ENCODE measurements at places on chromosomes 7 and 10.

DNA sequence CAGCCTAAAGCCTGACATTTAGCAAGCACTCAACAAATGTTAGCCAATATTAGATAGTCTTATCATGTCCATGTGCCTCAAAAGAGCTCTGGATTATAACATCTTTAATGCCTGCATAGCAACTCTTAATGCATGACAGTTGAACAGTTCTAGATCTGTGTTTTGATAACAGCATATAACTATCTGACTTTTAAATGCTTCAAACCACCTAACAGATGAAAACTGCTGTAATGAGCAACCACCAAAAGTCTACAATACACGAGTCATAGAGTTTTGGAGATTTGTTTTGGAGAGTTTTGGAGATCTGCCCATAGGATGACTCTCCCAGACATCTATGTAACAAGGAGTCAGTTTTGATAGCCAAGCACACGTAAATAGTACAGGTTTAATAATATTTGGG, 227.3 kb downstream of the TWIST1 start:
- no peak for DNase-seq

DNA sequence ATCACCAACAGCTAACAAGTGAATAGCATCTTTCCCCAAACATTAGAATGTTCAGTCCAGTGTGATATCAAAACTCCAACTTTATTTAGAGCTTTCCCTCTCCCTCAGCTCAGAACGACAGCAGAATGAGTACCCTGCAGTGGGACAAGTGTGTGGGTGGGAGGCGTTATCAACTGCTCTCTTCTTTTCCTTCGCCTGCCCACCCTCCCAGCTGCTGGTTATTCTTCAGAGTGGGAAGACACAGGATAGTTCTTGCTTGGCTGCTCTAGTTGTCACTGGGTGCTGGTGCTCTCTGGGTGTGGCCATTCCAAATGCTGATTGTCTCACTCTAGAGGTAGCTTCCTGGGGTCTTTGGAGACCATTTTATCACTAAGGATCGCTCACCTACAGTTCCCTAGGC, 13.7 kb upstream of the FAM241B start:
- no peak for DNase-seq

DNA sequence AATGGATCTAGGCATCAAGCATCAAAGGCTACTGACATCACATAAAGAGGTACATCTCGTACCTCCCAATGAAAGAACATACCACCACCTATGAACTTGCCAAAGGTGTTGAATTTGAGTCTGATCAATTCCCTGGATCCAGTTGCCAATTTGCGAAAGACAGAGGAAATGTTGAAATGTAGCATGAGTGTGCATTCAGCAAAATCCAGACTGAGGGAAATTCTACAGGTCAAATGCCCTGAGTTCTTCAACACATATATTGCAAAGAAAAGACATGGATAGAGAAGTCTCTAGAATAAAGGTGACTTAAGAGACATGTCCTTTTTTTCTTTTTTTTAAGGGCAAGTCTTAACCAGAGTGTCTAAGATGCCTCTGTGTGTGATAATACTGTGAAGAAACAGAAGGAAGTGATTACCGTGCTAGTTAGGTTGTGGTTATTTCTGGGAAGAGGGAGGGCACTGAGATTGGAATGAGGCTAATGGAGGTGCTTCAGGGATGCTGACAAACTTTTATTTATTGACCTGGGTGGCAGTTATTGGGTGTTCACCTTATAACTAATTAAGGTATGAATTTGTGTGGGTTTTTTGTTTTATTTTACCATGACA, 128.7 kb downstream of the SAMD9 start:
- no peak for DNase-seq

DNA sequence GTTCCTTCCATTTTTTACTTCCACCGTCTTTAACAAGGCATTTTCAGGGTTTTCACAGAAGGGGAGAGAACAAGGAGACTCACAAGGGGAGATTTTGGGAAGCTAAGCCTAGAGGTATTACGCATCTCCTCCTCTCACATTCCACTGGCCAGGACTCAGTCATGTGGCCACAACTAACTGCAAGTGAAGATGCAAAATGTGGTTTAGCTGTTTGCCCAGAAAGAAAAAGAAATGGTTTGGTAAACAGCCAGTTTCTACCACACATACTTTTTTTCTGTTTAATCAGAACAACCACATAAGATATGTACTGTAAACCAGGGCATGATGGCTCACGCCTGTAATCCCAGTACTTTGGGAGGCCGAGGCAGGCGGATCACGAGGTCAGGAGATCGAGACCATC, 21.4 kb upstream of the HELLS start:
- no peak for DNase-seq

GRCh38 chr10:14731875-14732512, 42.7 kb downstream of the FAM107B start:
- no peak for DNase-seq

- no peak for DNase-seq
These were observed 13.0 kb upstream of the TES start for GRCh38 chr7:116197360-116197759.

DNA sequence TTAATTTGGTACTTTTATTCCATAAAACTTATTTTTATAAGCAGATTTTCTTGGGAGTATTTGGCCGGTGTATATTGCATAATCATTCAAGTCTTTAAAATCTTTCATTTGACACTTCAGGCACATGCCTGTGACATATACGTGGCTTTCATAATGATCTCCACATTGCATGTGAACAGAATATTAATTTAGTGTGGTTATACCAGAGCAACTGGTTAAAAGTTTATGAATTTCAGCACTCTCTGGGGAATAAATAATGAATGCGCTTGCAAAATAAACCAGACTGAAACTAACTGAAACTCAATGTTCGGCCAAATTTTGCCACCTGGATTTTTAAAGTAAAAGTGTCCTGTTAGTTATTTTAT, 242.3 kb downstream of the GLI3 start:
- no peak for DNase-seq

DNA sequence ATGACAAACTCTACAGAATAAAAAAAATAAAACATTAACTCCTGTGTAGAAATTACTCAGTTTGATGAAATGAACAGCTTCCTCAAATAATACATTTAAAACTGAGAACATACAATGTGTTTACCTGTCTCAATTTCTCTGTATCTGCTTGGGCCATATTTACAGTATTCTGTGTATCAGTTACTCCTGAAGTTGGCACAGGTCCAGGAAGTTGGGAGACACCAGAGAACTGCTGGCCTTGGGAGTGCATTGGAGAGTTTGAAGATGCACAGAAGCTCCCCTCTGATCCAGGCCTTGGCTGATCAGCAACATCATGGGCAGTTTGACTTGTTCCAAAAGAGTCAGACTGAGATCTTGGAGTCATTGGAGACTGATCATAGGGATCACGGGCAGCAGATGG, 155.1 kb downstream of the GALNT11 start:
- DNase-seq: no peak

DNA sequence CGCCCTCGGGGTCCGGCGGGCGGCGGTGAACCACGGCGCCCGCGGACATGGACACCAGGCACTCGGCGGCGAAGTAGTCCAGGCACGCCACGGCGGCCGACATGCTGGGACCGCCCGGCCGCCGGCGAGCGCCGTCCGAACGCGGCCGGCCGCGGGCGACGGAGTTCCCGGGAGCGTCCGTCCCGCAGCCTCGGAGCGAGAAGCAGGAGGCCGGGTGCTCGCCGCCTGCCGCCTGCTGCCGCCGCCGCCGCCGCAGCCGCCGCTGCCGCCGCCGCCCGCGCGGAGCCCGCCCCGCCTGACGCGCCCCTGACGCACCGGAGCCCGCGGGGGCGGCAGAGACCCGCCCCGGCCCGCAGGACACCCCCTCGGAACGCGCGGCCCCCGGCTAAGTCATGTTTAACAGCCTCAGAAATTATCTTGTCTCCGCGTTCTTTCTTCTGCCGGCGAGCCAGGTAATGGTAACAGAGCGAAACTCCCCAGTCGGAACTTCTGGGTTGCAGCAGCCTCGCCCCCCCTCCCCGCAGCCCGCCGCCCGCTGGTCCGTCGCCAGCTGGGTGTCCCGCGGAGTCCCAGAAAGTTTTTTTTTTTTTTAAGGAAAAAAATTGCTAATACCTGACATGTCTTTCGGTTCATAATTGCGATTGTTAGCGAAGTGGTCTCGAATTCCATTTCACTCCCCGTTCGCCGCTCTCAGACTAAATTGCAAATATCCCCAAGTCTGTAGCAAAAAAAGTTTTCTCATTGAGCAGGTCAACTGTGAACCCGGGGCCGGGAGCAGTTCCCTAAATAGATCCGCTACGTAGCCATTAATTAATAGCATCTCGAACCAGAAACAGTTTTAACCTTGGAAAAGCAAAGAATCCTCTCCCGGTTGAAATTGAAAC, at the start of gene KLF14:
TSS of gene KLF14 (minus strand) at position 277 of the 884 bp plus-strand sequence. CDS start at position 103, 174 bp downstream.
- DNase-seq: no peak

Measured in cortex of kidney (tissue), 1 donor.